SHP77 treated with DMSO at 0.1 percent for 48 hours (cell line): ENCODE measurements at places on chromosomes 6 and 20.

DNA sequence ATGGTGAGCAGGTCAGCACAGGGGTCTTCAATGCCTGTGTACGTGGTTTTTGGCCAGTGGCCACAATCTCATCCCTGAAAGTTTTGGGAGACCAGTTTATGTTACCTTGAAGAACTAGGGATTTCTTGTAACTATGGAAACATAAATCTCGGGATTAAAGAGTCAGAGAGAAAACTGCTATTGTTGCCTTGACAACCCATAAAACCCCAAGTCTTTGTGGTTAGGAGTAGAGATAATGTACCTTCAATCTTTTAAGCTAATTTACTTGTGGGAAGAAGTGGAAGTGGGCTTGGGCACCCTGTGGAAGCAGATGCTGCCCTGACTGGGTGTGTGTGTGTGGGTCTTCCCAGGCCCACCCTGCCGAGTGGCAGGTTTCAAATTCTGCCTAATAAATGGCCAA, 46.1 kb upstream of the ZNF831 start:
- DNase-seq, result no peak

DNA sequence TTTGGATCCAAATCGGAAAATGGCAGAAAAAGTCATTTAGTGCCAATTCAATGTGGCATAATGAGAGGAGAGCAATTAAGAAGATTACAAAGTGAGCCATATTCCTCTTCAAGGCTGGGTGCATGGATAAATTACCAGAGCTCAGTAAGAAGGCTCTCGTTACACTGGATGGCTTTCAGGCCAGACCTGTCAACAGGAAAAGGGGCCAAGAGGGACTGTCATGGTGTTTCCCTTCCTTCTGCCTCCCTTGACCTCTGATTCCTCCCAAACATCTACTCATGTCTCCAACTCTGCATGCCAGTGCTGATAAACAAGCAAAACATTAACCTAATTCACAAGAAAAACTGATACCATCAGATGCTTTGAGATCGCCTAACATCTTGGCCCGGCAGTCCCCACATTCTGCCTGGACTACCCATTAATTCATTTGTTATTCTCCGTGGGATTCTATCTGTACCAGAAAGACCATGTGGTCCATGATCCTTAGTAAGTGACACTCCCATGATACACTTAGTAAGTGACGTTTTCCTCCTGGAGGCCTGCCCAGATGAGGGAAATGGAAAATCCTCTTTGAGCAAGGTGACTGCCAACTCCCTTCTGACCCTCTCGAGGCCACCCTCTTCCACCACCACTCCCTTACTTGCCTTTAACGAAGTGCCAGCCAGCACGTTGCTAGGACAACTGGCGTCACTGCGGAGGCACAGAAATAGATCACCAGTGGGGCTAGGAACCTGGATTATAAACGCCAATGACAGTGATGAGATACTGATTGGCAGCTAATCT, 239.2 kb downstream of the GMPR start:
- no peak for DNase-seq

DNA sequence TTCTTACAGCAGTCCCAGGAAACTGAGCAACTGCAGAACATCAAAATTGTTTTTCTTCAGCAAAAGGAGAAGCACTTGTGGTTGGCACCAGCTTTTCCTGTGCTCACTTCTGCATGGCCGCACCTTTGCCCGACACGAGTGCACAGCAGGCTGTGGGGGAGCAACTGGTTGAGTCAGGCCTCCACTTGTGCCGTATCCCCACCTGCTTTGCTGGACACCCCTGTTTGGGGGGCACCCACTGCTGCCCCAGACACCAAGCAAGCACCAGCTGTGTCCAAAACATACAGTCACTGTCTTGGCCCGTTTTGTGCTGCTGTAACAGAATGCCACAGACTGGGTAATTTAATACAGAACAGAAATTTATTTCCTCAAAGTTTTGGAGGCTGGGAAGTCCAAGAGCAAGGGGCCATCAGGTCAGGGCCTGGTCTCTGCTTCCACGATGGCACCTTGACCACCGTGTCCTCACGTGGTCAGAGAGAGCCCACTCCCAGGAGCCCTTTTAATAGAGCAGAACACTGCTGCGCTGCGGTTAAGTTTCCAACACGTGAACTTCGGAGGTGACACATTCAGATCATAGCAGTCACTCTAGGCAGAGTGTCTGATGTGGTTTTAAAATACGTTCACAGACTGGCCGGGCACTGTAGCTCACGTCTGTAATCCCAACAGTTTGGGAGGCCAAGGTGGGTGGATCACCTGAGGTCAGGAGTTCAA, 8.7 kb upstream of the GMEB2 start:
- DNase-seq, result no peak

DNA sequence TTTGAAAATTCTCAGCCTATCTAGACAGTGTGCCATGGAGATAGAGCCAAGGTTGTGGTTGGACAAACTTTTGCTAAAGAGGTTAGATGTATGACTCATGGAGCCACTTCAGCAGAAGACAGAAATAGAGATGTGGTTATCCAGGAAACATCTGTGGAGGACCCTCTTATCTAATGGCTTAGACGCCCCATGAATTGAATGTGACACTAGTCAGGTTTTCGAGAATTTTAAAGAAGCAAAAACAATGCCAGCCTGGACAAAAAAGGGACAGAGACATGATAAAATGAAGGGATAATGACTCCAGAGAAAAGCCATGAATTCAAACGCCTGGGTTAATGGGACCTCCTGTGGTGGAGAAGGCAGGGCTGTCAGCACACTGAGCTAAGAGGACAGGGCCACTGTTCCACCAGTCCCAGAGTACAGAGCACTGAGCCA, 280.5 kb downstream of the CLVS2 start:
- no peak for DNase-seq

DNA sequence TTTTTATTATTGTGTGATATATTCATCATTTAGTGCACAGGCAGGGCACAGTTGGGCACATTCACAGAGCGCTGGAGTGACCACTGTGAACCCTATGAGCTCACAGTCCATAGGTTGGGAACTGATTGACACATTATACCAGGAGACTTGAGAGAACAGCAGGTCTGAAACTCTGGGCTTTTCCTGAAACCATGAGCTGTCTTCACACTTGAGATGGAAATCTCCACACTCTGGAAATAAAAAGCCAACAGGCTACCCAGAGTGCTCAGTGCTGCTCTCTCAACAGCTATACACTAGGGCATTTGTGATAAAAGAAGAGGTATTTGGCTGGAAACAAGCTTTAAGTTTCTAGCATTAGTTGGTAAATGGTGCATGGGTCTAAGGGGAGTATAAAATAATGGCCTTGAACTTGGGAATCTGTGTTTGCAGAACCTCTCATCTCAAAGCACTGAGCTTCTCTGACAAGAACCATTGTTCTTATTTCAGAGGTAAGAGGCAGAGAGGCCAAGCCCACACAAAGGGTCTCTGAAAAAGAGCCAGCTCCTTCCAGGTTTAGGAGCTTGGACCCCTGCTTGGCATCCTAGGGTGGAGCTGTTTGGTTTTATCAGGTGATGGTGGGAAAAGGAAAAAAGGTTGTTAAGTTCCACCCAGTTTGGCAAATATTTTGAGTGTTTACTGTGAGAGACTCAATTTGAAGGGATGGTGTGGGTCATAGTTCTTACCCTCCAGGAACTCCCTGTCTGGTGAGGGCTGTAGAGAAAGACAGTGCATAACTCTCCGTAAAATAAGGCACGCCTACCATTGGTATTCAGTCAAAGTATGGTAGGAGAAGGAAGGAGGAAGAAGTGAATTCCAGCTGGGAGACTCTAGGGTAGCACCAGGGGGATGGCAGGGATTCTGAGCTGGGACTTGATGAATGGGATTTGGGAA, 14.5 kb downstream of the CHMP4B start:
- no peak for DNase-seq

DNA sequence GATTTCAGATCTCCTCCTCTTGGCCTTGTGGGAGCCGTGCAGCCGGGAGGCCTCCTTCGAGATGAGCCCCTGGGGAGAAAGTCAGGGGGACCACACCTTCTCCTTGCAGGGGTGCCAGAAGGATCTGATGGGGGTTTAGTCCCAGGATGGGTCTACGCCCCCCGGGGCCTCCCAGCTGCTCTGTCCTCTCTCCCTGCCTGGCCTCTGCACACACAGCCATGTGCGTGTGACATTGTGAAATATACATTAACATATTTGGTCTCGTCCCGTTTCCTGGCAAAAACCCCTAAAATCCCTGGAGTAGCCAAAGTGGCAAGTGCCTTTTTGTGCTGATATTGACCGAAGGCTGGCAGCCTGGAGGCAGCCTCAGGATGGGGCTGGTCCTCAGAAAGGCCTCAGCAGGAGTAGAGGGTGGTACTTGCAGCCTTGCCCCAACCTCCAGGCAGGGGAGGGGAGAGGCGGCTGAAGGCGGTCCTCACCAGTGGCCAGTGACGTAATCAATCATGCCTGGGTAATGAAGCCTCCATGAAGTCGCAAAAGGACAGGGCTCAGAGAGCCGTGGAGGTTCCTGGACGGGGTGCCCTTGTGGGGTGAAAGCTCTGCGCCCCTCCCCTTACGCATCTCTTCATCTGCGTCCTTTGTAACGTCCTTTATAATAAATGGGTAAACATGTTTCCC, 5.1 kb upstream of the HELZ2 start:
- no peak for DNase-seq

DNA sequence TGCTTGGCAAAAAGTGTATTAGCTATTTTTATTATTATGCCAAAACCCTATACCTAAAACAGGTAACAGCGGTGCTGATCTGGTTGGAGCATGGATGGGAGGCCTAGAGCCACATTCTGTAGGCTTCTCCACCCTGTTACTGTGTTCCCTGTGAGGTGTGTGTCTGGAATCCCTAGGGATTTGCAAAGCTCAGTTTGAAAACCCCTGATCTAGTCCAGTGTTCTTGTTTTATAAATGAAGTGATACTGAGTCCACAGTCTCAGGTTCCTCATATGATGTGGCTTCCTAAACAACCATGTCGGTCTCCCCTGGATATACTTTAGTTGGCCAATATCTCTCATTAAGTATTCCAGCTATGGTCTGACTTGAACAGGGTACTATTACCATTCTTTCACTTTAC, 16.3 kb downstream of the ACSS2 start:
- DNase-seq, result no peak
